ENCODE measurements at places on chromosomes 7 and 10.

- no peak for DNase-seq
Observed at GRCh38 chr7:1355568-1356340, 103.5 kb downstream of the MICALL2 start.

GRCh38 chr10:116158036-116158435, 115.0 kb downstream of the GFRA1 start:
- no peak for DNase-seq

GRCh38 chr7:2597273-2597640, 34.5 kb upstream of the TTYH3 start:
- DNase-seq: no peak

GRCh38 chr7:88758381-88759229, 895 bp upstream of the ZNF804B start:
- no peak for DNase-seq

GRCh38 chr7:106045586-106045985, 66.5 kb downstream of the SYPL1 start:
- DNase-seq: no peak

DNA sequence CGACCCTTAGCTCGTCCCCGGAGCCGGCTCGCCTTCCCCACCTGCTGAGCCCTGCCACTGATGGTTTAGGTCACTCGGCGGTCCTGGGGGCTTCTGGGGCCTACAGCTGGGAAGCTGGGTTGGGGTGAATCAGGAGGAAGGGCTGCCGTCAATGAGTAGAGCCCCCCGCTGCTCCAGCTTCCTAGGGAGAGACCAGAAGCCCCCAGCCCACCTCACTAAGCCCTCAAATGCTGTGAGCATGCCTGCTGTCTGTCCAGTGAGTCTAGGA, 495.6 kb upstream of the FOXK1 start:
- no peak for DNase-seq

GRCh38 chr10:124197371-124198124, 104.2 kb upstream of the CHST15 start:
- DNase-seq: no peak

- no peak for DNase-seq
Observed at GRCh38 chr10:78997635-78998618, 70.8 kb upstream of the ZMIZ1 start.

GRCh38 chr7:90078921-90079320, 75.3 kb upstream of the STEAP1 start:
- no peak for DNase-seq

- DNase-seq: no peak
Observed at GRCh38 chr7:117097860-117098259, 144.6 kb downstream of the ST7 start.

DNA sequence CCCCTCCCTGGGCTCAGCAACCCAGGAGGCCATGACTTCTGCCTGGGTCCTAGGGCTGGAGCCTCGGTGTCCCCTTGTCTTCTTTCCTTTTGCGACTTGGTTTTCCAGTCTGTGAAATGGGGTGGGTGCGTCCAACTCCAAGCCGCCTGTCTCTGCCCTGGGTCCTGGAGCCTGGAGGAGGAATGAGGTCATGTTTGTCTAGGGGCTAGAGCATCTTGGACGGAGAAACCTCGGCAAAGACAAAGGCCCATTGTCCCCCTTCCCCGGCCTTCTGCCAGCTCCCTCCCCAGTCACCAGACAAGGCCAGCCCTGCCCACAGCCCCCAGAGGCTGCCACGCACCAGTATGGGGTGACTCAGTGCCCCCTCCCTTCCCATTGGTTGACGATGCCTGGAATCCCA, 39.8 kb upstream of the ELN start:
- DNase-seq: no peak

- DNase-seq: no peak
Observed at GRCh38 chr7:122694697-122695096, 4.2 kb downstream of the RNF133 start.

DNA sequence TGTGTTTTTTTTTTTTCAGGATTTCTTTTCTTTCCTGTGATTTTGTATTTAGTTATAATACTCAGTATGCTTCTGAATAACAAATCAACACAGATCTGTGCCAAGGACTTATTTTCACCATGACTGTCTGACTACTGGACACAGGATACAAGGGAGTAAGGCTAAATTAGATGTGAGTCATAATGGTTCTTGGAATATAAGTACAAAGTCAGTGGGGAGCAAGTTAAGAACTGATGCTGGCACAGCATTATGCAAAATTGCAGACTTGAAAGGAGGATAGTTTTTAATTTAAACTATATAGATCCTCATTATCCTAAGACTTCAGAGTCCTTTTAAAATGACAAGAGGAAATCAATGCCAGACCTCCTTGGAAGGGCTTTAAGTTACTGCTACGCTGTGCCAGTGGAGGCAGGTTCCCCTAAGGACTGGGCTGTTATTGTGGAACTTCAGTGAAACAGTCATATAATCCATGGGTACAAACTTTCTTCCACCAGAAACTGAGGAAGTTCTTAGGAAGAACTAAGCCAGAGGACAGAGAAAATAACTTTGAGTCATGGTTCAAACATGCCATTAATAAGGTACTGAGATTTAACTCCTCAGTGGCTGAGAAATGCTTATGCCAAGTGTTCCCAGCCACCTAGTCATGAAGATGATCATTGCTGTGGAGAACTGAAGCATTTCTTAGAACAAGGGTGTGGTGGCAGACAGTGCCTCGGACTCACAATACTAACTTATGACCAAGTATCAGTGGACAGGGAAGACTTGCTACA, 531.2 kb downstream of the HTR7 start:
- DNase-seq: no peak

DNA sequence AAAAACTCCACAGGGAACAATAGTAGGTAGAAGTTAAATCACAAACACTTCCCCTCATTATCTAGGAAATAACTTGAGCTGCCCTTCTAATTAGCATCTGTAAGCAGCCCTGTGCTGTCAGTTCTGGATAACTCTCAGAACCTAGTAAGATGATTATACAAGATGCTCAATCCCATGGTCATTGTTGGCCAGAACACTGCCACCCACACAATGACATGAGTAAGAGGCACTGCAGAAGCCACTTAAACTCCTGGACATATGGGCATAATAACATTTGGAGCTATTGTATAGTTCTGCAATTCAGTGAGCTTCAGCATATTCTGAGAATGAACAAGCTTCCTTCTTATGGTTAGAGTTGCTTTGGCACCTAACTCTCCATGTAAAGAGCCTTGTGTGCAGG, 153.8 kb downstream of the PLPP4 start:
- DNase-seq: no peak

DNA sequence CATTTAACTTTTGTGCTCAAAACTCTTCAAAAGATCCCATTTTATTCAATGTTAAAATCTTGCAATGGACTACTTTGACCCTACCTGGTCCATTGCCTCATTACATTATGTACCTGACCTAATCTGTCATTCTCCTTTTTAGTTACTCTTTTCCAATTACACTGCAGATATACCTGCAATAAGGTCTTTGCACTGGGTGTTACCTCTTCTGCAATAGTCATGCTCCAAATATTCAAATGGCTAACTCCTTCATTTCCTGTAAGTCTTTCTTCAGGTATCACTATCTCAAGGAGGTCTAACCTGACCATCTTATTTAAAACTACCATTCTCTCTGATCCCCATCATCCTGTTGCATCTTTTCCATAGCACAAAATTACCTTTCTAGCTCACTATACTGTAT, 22.3 kb downstream of the SLC13A1 start:
- no peak for DNase-seq

DNA sequence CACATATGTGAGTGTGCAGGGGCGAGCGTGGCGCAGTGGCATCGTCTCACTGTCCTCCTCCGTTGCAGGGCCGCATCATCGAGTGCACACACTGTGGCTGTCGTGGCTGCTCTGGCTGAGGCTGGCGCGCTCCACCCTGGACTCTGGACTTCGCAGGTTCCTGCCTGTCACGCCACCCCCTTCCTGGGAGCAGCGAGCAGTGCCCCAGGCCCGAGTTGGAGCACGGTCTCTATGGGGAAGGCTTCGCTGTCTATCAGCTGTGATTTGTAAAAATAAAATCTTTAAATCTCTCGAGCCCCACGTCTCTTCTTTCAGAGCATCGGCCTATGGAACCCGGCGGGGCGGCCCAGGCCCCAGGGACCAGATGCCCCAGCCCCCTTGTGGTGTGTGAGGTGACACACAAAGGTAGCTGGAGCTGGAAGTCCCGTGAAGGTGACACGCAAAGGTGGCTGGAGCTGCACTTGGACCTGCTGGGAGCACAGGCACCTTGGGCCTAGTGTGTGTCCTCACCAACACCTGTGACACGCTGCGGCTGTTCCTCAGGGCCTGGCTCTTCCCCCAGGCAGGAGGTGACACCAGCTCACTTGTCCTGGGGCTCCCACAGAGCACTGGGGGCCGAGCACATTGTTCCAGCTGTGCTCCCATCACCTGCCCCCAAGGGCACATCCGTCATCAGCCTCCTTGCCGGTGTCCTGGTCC, 10.7 kb downstream of the BUD31 start:
- DNase-seq: no peak

DNA sequence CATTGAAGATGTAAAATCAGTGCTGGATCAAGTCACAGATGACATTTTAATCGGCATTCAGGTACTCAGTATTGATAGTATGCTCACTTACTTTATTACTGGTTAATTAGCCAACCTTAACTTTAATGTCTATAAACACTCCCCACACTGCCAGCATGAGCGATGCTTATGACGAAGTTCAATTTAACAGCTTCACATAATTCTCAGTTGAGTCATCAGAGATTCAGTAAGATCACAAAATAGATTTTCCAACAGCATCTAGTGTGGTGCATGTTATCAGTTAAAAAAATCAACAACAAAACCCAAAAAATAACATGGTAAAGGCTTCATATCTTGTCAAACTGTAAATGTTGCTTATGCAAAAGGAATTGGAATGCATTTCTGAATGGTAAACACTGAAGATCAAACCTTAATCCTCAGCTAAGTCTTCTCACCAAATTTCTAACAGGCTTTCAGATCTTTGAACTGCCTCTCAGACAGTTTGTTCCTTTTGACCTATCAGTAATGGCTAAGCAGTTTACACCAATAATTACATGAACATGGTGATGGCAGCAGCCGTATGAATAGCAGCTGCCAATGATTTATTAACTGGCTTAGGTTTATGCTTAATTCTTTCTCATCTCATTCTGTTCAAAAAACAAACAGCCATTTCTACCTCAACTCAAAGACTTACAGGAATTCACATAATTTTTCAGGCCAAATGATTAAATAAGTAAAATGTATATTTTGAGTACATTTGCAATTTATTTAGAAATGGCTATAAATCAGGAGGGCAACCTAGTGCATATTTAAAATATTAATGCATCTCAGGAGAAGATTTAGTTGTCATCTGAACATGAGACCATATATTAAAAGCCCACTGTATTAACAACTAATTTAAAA, 98.5 kb downstream of the CABCOCO1 start:
- no peak for DNase-seq

DNA sequence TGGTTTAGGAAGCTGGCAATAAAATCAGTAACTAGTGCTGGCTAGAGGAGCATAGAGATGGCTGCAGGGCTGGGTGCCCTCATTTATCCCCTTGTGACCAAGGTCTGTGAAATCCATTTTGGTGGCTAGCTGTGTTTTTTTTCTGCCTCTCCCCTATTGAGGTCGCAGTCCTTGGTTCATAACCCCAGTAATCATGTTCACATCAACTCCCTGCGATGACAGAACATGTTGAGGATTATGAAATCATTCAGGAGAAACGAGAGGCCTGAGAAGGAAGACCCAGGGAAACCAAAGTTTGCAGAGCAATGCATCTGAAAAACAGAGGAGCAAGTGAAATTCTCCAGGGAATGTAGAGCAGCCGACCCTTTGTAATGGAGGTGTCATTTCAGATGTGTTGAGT, 126.9 kb downstream of the TACC2 start:
- no peak for DNase-seq

- peak; percentile 34 for DNase-seq
Observed at GRCh38 chr7:41940760-41941343, 238.0 kb upstream of the INHBA start.

DNA sequence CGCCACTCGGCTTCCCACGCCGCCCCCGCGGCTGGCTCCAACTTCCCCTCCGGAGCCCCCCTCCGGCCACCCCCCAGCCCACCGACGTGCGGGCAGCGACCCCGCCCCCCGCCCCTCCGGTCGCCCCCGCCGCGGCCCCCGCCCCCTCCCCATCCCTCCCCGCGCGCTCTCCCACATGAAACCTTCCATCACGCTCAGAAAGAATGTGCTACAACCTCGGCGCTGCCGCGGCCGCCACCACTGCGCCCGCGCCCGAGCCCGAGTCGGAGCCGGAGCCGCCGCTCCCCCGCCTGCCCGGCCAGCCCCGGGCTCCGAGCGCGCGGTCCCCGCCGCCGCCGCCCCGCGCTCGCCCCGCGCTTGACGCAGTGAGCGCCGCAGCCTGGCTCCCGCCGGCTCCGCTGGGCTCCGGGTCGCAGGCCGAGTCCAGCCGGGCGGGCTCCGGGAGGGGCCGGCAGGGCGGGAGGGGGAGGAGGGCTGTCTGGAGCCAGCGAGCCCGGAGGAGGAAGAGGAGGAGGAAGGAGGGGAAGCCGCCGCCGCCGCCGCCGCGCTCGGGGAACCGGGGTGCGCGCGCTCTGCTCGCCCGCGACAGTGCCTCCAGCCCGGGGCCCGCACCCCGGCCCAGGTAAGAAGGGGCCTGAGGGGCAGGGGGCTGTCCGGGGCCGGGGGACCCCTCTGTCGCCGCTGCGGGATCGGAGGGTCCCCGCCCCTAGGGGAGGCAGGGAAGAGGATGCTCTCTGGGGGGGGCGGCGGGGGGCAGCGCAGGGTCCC, 4.3 kb upstream of the ELFN1 start:
- DNase-seq: no peak

GRCh38 chr7:118311121-118311836, 86.8 kb downstream of the ANKRD7 start:
- DNase-seq: no peak

DNA sequence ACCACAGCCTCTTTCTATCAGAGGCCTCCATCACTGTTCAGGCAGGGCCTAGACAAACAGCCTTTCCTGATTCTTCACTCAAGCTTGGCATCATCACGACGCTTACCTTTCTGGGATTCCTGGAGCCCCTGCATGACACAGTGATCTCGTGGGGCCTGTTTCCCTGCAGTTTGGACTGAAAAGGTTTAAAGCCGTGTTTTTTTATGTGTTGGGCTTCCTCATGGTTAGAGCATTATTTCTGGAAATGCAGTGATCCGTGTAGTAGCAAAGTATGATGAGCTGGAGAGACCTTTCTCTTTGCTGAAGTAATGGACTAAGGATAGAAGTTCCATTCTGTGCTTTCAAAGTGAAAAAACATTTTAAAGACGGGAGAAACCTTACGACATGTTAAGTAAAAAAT, 169.1 kb downstream of the BMPER start:
- no peak for DNase-seq

DNA sequence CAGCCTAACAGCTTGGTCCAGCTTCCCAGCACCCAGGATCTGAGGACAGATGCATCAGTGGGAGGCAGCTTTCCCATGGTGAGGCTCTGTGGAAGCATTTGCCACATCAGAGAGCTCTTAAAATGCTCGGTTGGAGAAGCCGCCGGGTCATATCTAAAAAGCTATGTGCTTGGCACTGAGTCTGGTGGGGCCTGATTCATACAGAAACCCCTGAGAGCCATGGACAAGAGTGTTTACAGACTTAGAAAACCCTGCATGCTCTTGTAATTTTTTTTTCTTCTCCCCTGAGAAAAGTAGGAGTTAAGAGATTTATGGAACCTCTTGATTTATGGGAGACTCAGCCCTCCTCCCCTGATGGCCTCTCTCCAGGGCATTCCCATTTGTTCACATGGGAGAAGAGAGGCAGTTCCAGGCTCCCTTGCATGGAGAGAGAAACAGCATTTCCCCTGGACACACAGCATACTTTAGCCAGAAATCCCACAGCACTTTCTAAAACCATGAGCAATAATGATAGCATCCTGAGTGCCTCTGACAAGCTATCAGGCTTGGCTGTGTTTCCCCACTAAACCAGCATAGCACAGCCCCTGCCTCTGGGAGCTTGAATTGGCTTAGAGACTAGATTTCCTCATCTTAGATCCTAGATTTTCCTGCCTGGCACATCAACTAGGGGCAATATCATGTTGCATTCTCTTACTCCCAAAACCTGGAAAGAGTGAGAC, 322.1 kb upstream of the AUTS2 start:
- DNase-seq: no peak

Measured in naive thymus-derived CD8-positive, alpha-beta T cell (primary cell).